GM12891 (cell line): ENCODE measurements at places on chromosomes 2 and 18.

GRCh38 chr2:47048801-47049480 is 106.2 kb downstream of the STPG4 start:
- no peak for DNase-seq

- DNase-seq = no peak
Observed at GRCh38 chr2:127853671-127854070, 4.3 kb downstream of the POLR2D start.

- no peak for DNase-seq
Observed at GRCh38 chr2:101773137-101773536, 75.6 kb downstream of the MAP4K4 start.

DNA sequence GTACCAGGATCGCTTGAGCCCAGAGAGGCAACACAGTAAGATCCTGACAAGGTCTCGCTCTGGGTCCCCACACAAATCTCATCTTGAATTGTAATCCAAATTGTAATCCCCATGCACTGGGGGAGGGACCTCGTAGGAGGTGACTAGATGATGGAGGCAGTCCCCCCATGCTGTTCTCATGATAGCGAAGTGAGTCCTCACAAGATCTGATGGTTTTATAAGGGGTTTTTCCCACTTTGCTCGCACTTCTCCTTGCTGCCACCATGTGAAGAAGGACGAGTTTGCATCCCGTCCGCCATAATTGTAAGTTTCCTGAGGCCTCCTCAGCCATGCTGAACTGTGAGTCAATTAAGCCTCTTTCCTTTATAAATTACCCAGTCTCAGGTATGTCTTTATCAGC is 46.0 kb upstream of the SERTAD2 start:
- DNase-seq = no peak

GRCh38 chr2:180747728-180748127 is 232.7 kb upstream of the UBE2E3 start:
- no peak for DNase-seq
